Umbilical cord (tissue), 2 donors: ENCODE measurements at places on chromosomes 1 and 21. TPM values are rescaled to one million over a fixed set of nuclear protein-coding genes. Genes with fewer than 3 reads are reported as not detected.

TSACC gene
- not detected for total RNA-seq

CD1B gene
- 1.2 TPM for total RNA-seq

HSPA6 gene
- 4.3 TPM for total RNA-seq

IRF6 gene
- 40.0 TPM for total RNA-seq

NKAIN1 gene
- not detected for total RNA-seq

TIE1 gene
- total RNA-seq: 17.1 TPM

PMF1 gene
- total RNA-seq: 19.3 TPM

KPNA6 gene
- total RNA-seq: 22.9 TPM

CLCA1 gene
- total RNA-seq: 0.72 TPM

LMOD1 gene
- total RNA-seq: 213 TPM

INAVA gene
- 3.6 TPM for total RNA-seq

SMIM1 gene
- total RNA-seq: not detected

DDX59 gene
- 26.2 TPM for total RNA-seq

PPIAL4G gene
- 10.4 TPM for total RNA-seq

MMP23B gene
- total RNA-seq: 249 TPM
